ENCODE measurements at places on chromosomes 2 and 18. TPM values are rescaled to one million over a fixed set of nuclear protein-coding genes. Genes with fewer than 3 reads are reported as not detected.
A peak's percentile ranks its signal among the peaks of the same experiment; 100 is the strongest.

CMPK2 gene
- total RNA-seq, result 0.90 TPM

HTR2B gene
- total RNA-seq, result not detected

ANKRD30BL gene
- total RNA-seq, result not detected

CERKL gene
- not detected for total RNA-seq

NRP2 gene
- 19.7 TPM for total RNA-seq

DTNA gene
- total RNA-seq, result 27.8 TPM

MYCN gene
- 100.0 TPM for total RNA-seq

DSEL gene
- 5.3 TPM for total RNA-seq

SLC16A14 gene
- 0.61 TPM for total RNA-seq

MPPE1 gene
- 13.2 TPM for total RNA-seq

DNA sequence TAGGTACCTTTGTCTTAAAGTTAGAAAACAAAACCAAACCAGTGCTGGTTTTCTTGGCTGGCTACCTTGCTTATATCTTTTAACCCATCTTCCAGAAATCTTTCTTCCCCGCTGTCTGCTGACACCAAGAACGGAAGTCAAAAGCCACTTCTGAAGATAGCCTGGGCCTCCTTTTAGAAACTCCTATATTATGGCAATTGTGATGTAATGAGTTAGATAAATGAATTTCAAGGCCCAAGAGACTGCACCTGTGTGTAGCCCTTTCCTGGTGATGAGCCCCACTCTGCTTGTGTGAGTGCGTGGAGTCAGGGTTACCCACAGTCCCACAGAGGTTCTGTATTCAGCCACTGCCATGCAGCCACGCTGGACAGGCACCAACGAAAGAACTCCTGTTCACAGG, 60.7 kb downstream of the ARMC9 start:
- DNase-seq, result no peak

DNA sequence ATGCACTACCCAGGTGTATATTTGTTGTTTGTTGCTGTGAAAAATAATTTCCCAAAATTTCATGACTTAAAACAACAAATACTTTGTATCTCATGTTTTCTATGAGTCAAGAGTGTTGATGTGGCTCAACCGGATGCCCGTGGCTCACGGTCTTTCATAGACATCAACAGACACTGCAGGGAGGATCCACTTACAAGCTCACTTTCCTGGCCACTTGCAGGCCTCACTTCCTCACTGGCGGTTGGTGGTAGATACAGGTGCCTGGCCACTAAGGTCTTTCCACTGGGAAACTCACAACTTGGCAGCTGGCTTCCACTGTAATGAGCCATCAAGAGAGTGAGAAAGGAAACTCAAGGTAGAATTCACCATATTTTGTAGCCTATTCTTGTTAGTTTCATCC, 662.9 kb downstream of the IRS1 start:
- no peak for DNase-seq

GRCh38 chr18:54807303-54807702, 21.0 kb upstream of the RAB27B start:
- no peak for DNase-seq

DNA sequence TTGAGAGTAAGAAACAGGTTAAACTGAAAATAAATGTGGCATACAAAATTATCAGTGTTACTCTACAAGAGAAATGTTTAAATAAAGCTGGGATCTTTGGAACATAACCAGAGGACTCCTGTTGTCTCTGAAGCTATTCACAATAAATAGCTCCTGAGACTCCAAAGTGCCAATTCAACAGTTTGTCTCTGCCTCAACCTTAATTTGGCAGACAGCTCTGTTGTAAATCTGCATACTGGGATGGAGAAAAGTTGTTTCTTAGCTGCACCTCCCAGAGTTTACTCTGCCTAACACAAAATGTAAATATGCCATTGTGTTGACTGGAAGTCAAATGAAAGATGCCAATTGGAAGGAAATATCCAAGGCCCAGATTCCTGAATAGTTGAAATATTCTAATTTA, 238.5 kb upstream of the EPHA4 start:
- DNase-seq, result no peak

GRCh38 chr2:79711098-79711497, 198.2 kb downstream of the CTNNA2 start:
- no peak for DNase-seq

DNA sequence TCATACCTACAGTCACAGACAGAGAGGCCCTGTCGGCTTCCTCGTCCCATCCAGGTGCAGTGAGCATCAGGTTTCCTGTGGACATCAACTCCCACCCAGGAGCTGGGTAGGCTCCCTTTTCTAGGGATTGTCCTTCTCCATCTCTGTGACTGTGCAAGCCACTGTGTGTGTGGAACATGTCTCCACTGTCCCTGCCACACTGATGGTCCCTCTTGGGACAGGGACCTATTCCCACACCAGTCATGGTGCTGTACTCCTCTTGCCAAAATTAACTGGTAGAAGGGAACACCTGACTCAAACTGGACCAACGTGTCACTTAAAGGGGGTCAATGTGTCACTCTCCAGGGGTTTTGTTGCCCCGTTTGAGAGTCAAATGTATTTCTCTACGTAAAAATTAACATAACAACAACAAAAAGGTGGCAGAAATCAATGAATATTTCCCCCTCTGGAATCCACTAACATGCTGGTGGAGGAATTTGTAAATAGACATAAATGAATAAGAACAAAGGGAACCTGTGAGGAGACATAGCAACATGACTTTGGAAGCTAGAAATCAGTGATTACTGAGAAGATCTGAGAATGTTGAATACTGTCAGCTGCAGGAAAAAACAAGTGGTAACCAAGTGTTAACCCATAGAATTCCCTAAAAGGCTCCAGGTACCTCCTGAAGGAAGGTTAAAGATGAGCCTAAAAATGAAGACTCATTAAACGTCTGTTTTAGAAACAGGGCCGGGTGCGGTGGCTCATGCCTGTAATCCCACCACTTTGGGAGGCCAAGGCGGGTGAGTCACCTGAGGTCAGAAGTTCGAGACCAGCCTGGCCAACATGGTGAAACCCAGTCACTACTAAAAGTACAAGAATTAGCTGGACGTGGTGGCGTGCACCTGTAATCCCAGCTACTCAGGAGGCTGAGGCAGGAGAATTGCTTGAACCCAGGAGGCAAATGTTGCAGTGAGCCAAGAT, 40.4 kb downstream of the SH2D6 start:
- DNase-seq, result peak; percentile 63

DNA sequence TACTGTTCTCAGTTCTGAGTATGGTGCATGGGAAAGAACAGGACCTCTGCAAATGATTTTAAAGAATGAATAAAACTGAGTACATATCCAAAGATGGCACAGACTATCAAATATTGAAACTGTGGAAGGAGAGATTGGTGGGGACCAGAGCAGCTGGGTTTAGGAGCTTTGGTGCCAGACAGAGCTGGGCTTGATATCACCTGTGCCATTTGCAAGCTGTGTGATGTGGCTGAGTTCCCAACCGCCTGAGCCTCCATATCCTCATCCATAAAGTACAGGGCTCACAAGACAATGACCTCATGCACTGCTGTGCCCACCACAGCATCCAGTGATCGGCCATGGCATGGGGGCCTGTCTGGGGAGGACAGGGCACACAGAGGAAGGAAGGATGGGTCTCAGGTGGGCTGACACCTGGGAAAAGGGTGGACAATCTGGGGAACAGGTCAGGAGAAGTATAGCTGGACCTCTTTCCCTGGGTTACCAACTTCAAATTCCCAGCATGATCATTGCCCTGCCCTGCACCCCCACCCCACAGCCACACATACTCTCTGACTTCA, 83.9 kb upstream of the RAB6C start:
- DNase-seq, result no peak

DNA sequence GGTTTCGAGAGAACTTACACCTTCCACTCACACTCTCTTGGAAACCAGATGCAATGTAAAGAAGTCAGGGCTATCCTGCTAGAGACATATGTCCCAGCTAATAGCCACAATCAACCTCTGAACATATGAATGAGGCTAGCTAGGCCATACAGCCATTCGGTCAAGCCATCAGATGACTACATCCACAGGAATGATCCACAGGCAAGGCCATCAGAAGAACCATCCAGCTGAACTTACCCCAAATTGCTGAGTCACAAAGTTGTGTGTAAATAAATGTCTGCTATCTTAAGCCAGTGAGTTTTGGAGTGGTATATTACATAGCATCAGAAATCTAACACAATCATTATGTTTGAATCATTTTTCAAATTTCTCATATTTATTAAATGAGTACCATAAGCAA, 5.2 kb upstream of the SPAST start:
- no peak for DNase-seq

DNA sequence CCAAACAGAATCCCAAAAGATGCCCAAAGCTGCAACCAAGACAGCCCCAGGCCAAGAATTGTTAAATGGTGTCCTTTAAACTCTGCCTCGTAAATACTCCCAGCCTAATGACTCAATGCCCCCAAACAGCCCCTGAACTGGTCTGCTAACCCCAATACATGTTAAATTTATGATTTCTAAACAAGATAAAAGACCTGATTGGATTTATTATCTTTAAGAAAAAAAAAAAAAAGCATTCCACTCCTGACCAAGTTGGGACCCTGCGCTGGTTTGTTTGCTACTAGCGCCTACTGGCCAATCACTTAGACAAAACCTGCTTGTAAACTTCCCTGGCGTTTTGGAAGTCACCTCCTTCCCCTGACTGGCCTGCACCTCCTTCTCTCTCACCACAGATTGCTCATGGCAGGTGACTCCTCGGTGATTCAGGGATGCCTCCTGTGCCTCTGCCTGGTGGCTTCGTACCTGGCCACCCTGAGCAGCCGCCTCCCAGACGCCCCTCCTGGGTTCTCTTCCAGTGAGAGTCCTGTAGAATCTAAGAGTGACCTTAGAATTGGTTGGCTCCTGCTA, 121.3 kb downstream of the BCL11A start:
- DNase-seq, result no peak

DNA sequence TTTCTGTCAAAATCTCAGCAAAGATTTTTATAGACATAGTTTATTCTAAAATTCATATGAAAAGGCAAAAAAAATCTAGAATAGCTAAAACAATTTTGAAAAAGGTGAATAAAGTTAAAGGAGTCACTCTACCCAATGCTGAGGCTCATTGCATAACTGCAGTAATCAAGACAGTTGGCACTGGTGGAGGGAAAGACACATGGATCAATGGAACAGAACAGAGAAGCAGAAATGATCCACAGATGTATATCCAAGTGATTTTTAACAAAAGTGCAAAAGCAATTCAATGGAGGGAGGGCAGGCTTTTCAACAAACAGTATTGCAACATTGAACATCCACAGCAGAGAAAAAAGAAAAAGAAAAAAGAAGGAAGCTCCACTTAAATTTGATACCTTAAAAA, 162.8 kb downstream of the RBM43 start:
- DNase-seq, result no peak

- DNase-seq, result no peak
These were observed 28.1 kb upstream of the ASPRV1 start for GRCh38 chr2:69989441-69990105.

DNA sequence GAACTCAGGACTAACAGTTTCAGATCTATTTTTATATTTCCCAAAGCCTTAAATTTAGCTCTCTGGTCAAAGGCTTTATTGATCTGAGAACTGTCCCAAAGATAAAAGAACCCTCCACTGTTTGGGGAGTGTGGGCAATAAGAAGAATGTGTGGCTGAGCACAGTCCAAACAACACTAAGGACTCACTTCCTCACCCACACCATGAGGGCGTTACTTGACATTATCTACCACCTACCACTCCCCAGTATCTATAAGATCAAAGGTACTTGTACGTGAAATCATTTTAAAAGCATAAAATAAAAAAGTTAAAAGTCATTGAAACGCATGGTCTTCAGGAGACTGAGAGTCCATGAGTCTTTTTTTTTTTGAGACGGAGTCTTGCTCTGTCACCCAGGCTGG, 54.6 kb upstream of the NFU1 start:
- no peak for DNase-seq

DNA sequence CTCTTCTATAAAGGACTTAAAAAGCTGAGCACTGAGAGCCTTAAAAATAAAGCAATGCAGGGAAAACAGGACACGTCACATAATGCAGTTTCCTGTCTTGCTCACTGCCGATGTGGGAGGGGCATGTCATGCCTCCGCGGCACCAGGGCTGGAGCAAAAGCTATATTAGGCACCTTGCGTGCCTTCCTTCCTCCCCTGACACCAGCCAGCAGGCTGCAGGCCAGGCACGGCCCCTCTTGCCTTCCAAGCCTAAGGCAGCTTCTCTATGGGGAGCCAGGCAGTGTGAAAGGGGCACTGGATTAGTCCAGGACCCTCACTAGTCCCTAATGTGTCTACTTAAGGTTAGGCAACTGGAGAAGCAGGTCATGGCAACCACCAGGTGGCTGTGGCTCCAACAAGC, 26.3 kb downstream of the MRPL35 start:
- no peak for DNase-seq

DNA sequence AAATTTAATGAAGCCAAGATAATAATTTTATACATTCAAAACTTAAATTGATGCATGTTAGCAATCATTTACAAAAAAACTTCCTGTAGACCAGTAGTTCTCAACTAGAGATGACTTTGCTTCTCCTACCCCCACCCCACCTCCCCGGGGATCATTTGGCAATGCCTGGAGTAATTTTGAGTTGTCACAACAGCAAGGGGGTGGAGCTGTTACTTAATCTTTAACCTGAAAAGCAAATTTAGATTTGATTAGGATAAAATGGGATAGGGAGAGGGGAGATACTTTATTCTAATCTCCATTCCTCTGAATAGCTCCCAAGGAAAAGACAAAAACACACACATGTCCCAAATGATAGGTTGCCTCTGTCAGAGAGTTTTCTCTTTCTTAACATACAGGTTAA, 4.2 kb downstream of the SLC40A1 start:
- DNase-seq, result no peak

GRCh38 chr18:58843688-58844035, 21.0 kb upstream of the ZNF532 start:
- DNase-seq, result no peak

DNA sequence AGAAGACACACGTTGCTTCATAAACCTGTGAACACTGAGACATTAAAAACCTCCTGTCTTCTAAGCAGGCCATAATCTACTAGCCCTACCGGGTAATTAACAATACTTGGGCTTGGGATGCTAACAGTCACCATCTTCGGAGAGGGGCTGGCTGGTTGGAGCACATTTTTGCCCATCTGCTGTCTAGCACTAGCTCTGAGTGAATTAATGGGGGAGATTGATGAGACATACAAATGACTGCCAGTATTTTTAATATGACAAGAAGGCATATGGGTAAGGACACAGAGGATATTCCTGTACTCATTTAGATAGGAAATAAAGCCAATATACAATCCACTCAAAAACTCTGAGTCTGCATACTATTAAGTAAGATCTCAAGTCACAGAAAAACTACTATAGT, 651.6 kb upstream of the SOX11 start:
- no peak for DNase-seq

DNA sequence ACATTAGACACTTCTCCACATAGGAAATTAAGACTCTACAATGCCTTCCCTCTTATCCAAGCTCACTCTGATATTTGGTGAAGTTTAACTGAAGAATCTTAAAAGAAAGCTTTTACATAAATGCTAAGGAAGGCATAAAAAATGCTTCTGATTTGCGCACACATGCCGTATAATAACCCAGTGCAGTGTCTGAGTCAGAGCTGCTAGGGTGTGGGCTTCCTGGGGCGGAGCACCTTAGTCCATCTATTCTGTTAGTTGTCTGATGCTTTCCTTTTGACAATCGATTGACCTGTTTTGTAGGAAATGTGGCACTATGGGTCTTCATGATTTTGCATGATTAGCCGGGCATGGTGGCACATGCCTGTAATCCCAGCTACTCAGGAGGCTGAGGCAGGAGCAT, 231.5 kb downstream of the AFF3 start:
- no peak for DNase-seq

Measured in H9 (cell line).